Hepatocyte (in vitro differentiated cells): ENCODE measurements at places on chromosomes 2 and 18. TPM values are rescaled to one million over a fixed set of nuclear protein-coding genes. Genes with fewer than 3 reads are reported as not detected.

Gene BOLL
- total RNA-seq, result not detected in 2 replicates

Gene ADAM23
- total RNA-seq, result 2.0 and 2.8 TPM in 2 replicates

Gene CABLES1
- total RNA-seq, result 6.9 and 7.2 TPM in 2 replicates

Gene ARHGAP28
- 60.7 and 71.3 TPM in 2 replicates for total RNA-seq

Gene SAP130
- 12.6 and 18.8 TPM in 2 replicates for total RNA-seq

Gene ABHD1
- 0.03 TPM in 1 of 2 replicates, not detected in the other for total RNA-seq

Gene SCN3A
- total RNA-seq, result 13.2 and 14.5 TPM in 2 replicates

Gene ACMSD
- total RNA-seq, result 6.5 and 8.6 TPM in 2 replicates

Gene TSGA10
- 8.8 and 14.1 TPM in 2 replicates for total RNA-seq

Gene CFAP221
- total RNA-seq, result 3.4 and 8.1 TPM in 2 replicates

Gene MEIS1
- total RNA-seq, result 32.8 and 35.5 TPM in 2 replicates

Gene SERPINB4
- not detected in 2 replicates for total RNA-seq

DNA sequence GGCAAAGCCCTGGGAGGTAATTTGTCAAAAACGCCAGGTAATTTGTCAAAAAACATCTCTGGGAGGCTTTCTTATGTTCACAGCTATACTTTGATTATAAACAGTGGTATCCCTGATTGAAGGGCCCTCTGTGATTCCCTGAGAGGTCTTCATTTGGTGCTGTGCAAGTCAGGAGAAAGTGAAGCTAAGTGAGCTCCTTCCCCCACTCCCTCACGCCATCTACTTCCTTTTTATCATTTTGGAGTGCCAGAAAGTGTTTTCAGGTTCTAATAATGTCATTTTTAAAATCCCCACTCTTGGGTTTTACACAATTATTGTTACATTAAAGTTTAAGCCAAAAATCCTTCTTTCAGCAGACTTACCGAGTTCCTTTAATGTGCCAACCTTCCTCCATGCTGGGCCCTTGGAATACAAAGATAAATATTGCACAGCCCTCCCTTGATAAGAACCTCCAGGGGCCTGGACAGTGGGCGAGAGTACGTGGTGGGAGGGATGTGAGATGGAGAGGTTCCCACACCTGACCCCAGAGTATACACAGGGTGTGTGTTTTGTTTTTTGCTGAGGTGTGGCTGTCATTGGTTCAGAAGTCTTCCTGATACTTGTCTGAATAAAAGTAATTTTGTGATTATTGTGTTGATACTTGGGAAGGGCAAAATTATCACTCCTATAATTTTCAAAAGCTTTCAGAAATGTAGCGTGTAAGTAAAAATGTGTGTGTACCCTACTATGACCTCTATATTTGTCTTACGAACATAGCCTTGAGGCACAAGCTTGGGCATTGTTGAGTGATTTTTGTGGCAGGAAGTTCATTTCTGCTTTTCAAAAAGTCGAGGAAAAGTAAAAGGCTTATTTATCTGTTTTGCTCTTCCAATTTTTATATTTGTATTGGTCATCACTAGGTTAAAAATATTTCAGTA lies 8.2 kb downstream of the MAPRE2 start:
- no peak overlapping the region for H3K27ac ChIP-seq
- no peaks in the 10 kb centered on the region for H3K27me3 ChIP-seq
- DNase-seq, result no peak
- H3K36me3 ChIP-seq, result no peaks in the 10 kb centered on the region

GRCh38 chr18:29217124-29217915 lies 1040.4 kb upstream of the CDH2 start:
- H3K4me1 ChIP-seq, result no peaks in the 10 kb centered on the region
- no peak overlapping the region for H3K27ac ChIP-seq
- H3K4me3 ChIP-seq, result no peak overlapping the region
- no peaks in the 10 kb centered on the region for H3K27me3 ChIP-seq
- no peaks in the 10 kb centered on the region for H3K36me3 ChIP-seq
- no peak for DNase-seq

DNA sequence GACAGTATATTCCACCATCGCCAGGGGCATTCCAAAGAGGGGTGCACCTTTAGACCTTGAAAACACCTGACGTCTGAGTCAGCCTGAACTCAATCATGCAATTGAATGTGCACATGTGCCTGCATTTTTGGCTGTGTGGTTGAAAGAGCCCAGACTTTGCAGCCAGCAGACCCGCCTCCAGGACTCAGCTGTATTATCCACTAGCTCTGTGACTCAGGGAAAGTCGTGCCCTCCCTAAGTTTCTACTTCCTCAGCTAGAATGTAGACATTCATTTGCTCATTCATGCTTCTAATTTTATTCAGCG lies 94.2 kb downstream of the LRRC30 start:
- DNase-seq, result no peak
- H3K36me3 ChIP-seq, result no peaks in the 10 kb centered on the region
- H3K4me3 ChIP-seq, result no peak overlapping the region
- H3K27ac ChIP-seq, result no peak overlapping the region

DNA sequence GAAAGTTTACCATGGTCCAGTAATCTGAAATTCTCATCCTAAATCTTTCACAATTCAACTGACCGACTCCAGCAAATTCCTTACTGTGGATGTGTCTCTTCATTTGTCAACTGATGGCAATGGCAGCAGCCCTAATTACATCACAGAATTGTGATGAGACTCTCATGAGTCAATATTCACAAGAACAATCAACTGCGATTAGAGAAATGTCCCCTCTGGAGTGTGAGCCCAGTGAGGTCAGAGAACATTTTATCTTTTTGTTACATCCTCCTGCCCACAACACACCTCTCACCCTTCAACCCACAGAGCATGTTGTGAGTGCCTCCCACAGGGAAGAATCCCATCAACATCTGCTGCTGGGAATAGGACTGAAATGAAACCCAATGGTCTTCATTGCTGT lies 73.6 kb downstream of the CD226 start:
- H3K36me3 ChIP-seq, result no peaks in the 10 kb centered on the region
- no peaks in the 10 kb centered on the region for H3K4me1 ChIP-seq
- no peak for DNase-seq
- no peak overlapping the region for H3K27ac ChIP-seq

DNA sequence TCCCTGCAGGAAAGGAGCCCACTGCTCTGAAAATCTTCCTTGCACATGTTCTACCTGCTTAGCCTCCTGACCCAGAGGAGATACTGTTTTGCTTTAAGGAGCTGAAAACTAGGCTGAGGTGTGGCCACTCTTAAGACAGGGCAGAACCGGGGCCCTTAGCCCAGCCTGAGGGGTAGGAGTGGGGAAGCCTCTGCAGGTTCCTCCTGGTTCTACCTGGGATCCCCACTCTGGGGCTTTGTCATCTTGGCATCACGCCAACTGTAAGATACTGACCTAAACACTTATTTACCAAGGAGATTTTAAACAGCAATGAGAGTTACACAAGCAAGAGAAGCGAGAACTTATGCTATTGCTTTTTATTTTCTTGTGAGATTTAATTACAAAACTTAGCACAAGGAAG lies 86.9 kb downstream of the KCTD1 start:
- no peaks in the 10 kb centered on the region for H3K36me3 ChIP-seq
- DNase-seq, result no peak
- no peak overlapping the region for H3K4me3 ChIP-seq
- H3K27ac ChIP-seq, result no peak overlapping the region
- H3K4me1 ChIP-seq, result no peaks in the 10 kb centered on the region

- no peak for DNase-seq
- H3K4me3 ChIP-seq, result peak overlapping the region; percentile 90
- H3K4me1 ChIP-seq, result no peaks in the 10 kb centered on the region
- no peaks in the 10 kb centered on the region for H3K36me3 ChIP-seq
Observed at GRCh38 chr2:61016392-61017002, 1.0 kb upstream of the PEX13 start.

DNA sequence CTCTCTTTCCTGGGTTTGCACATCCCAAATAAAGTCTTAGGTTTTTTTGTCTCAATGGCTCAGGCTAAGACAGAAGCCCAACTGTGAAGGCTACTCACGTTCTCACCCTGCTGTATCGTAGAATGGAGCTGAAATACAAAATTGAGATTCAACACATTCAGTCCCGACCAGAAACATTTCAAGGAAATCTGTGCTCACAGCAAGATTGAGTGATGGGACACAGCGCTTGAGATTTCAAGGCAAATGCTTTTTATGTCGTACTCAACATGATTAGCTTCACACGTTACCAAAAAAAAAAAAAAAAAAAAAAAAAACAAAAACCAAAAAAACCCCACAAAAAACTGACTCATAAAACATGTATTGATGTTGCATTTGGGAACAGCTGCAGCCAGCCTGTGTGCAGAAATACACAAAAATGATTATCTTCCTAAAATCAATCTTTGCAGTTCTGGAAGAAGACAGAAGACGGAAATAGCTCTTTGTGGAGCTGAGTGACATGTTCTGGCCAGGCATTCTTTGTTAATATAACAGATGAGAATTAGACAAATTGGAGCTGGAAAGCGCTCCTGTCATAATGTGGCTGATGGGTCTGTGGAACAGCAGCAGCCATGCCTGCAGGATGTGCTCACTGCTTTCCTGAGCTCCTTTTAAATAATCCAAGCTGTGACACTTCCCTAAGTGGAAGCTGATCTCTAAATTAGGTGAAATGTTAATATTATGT lies 453.2 kb downstream of the LPIN1 start:
- H3K27ac ChIP-seq, result no peak overlapping the region
- H3K4me3 ChIP-seq, result no peak overlapping the region
- DNase-seq, result no peak
- no peaks in the 10 kb centered on the region for H3K4me1 ChIP-seq
- H3K36me3 ChIP-seq, result no peaks in the 10 kb centered on the region

DNA sequence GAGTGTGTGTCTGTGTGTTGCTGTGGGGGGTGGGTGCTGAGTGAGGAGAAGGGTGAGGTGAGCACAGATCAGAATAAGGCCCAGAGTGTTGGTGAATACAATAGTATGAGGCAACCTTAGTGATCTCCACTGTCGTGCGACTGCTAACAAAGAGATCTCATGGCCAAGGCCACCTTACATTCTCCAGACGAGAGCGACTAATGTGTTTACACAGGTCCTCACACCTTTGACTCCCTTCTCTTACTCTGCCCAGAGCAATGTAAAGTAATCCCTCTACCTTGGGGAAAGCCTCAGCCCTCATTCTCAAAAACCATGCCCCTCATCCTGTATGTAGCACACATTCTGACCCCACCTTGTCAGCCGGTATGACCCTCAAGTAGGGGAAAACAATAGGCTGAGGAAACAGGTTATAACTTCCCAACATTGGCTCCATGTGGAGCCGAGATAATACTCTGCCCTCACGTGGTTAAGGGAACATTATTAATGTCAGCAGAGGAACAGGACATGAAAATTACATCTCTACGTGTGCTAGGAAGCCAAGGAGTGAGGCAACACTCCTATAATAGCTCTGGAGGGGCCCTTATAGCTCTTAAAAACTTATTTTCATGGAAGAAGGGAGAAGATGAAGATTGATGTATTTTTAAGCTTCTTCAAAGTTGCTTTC lies 323.0 kb upstream of the NT5C1B start:
- no peak for DNase-seq
- no peaks in the 10 kb centered on the region for H3K4me1 ChIP-seq
- H3K4me3 ChIP-seq, result no peak overlapping the region
- no peaks in the 10 kb centered on the region for H3K36me3 ChIP-seq

DNA sequence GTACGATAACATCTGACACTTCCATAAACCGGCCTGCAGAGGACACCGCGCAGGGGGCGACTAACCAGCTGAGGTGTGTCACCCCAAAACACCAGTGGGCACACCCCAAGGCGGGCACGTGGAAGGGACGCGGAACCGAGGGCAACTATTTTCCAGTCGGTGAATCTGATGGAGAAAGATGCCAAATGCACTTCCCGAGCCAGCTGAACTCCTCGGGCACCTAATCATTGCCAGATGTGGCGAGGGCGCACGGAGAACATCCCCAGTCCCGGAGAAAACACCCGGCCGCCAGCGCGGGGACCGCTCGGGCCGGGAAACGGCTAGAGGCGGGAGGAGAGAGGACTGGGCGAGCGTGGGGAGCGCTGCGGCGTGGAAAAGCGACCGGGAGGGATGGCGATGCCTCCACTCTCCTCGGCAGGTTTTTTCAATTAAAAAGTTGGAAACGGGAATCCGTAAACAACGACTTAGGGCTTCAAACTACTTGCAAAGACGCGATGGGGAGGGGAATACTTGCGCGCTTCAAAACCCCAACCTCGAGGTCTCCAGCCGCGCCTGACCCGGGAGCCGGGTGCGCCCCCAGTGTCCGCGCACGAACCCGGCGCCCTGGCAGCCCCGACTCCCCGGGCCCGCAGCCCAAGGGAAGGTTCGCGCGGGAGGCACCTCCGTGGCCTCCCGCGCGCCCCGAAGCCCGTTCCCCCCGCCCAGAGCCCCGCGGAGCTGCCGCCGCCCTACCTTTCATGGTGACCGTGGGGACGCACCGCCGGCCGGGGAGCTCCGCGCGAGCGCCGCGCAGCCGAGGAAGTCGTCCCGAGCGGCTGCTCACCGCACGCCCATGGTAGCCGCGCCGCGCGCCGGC lies 497 bp downstream of the COLEC12 start:
- H3K4me3 ChIP-seq, result peak overlapping the region; percentile 79
- peak; percentile 30 for DNase-seq
- peak overlapping the region; percentile 40 for H3K27ac ChIP-seq
- peaks cover 8% of the 10 kb centered on the region for H3K4me1 ChIP-seq

DNA sequence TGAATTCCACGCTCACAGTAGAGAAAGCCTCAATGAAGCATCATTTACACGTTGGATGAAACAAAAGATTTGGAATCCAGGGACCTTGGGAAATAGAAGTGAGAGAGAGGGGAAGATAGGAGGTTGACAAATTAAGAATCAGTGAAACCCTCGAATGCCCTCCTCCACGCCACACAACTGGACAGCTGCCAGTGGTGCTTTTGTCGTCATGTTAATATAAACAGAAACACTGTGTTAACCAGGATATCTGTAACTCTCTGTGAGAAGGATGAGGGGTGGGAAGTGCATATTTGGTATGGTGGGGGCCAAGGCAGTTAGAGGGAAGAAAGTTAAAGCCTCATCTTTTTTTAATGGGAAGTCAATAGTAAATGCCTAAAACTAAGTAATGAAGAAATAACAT lies 108.7 kb downstream of the GFPT1 start:
- H3K4me3 ChIP-seq, result no peak overlapping the region
- no peak for DNase-seq
- H3K27me3 ChIP-seq, result no peaks in the 10 kb centered on the region
- no peak overlapping the region for H3K27ac ChIP-seq

- H3K27ac ChIP-seq, result no peak overlapping the region
- H3K4me3 ChIP-seq, result no peak overlapping the region
- no peaks in the 10 kb centered on the region for H3K4me1 ChIP-seq
- DNase-seq, result no peak
Observed at GRCh38 chr2:211957799-211958198, 580.8 kb downstream of the ERBB4 start.

DNA sequence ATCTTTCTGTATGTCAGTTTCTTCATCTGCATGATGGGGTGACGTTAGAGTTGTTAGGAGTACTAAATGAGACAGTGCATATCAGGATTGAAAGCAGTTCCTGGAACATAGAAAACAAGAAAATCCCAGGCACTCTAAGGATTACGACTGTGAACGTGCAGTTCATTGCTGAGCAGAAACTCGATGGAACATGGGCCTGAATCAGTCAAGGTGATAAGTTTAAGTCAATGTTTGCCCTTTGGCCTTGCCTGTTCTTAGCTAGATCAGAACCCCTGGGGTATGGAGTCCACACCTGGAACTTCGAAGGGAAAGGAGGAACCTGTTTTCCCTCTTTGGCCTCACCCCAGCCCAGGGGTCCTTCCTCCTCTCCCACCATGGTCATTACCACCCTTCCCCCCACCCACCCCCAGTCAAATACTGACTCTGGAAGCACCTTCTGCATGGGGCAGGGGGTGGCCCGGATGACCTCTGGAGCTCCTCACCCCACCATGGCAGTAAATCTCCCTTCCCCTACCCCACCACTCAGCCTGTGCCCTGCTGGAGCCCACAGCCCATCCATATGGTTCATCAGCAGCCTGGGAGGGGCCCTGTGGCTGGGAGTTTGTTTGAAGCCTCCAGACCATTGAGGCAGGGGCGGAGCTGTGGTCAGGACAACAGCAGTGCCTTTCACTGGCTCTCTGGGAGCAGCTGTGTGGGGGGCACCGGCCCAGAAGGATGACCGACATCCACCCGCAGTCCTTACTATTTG lies 164.1 kb downstream of the SMAD7 start:
- DNase-seq, result no peak
- peaks cover 35% of the 10 kb centered on the region for H3K4me1 ChIP-seq
- H3K4me3 ChIP-seq, result no peak overlapping the region
